Renal cortex interstitium (tissue), 15 donors: ENCODE measurements at places on chromosomes 1 and 21.

- DNase-seq, result no peak
These were observed 257.0 kb downstream of the SIPA1L2 start for GRCh38 chr1:232372841-232373440.

DNA sequence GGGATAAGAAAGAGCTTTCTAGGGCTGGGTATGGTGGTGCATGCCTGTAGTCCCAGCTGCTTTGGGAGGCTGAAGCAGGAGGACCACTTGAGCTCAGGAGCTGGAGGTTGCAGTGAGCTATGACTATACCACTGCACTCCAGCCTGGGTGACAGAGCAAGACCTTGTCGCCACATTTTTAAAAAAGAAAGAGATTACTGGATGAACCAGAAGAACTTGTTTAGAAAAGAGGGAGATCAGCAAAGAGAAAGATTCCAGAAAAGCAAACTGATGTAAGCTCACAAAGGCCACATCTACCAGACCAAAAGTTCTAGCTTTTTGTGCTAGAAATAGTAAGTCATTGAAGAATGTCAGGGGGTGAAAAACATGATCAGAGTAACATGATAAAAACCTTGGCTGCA, 117.6 kb downstream of the KIAA0319L start:
- no peak for DNase-seq

GRCh38 chr1:39901464-39901713, 328 bp downstream of the MYCL start:
- DNase-seq, result no peak

DNA sequence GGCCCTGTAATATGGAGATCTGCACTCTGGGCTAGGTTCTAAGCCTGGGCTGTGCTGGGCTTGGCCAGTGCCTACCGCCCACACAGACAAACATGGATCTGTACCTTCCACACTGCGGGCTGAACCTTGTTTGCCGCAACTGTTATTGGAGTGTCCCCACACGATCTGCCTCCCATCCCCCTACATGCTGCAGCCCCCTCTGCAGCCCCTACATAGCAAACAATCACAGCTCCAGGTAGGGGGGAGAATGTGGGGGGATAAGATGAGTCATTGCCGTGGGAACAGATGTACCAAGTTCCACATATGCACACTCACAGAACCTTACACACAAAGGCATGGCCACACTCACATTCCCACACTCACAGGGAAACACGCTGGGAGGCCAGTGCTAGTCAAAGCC, 2.1 kb upstream of the HCRTR1 start:
- no peak for DNase-seq

DNA sequence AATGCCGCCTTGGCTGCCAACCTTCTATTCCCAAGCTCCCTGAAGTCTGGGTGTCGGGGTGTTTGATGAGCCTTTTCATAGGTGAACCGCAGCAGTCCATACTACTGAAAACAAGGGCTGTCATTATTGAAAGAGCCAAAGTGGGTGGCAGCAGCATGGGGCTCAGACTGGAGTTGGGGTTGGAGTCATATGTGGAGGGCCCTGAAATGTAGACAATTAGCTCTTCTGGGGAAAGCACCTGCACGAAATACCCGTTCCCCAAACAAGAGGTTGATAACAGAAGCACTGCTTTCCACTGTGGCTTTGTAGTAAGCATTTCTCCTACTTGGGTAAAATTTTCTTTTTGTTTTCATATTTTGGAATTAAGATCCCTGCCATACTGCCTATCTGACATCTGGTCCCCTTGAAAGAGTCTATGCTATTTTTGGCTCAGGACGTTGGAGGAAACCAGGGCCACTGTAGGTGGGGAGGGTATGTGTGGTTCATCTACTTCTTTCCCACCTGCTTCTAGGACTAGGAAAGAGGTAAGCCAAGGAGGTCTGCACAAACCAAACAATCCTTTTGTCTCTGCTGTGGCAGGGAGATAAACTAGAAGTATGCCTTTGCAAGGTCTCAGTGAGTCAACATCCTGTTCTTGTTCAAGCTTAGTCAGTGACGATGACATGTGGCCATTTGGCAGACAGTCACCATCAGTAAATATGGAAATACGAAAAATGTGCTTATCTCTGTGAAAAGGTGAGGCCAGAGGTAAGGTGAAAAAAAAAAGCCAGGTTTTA, 197.0 kb upstream of the UBE2U start:
- no peak for DNase-seq
